Stimulated activated CD8-positive, alpha-beta memory T cell treated with anti-CD3 and anti-CD28 coated beads, Interleukin-4, amount 100 ng/mL, for 4 hours (primary cell): ENCODE measurements at places on chromosomes 2 and 18.

- no peak for DNase-seq
These were observed 270.8 kb downstream of the ZEB2 start for GRCh38 chr2:144249035-144249637.

DNA sequence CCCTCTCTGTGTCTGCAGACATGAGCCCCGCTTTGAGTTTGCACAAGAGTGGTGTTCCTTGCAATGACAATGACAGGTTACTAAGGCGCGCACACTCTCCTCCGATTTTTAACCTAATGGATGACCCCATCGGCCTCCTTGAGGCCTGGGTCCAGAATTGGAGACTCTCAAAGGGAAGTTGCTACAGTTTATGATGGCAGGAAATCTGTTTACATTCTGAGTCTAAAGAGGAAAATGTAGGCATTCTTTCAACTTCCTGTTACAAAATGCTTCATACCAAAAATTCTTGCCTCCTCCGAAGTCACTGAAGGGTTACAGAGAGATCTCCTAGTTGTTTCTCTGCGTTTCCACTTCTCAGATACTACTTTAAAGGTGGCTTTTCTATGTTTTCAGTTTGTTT is 225.3 kb upstream of the AGAP1 start:
- DNase-seq, result no peak

DNA sequence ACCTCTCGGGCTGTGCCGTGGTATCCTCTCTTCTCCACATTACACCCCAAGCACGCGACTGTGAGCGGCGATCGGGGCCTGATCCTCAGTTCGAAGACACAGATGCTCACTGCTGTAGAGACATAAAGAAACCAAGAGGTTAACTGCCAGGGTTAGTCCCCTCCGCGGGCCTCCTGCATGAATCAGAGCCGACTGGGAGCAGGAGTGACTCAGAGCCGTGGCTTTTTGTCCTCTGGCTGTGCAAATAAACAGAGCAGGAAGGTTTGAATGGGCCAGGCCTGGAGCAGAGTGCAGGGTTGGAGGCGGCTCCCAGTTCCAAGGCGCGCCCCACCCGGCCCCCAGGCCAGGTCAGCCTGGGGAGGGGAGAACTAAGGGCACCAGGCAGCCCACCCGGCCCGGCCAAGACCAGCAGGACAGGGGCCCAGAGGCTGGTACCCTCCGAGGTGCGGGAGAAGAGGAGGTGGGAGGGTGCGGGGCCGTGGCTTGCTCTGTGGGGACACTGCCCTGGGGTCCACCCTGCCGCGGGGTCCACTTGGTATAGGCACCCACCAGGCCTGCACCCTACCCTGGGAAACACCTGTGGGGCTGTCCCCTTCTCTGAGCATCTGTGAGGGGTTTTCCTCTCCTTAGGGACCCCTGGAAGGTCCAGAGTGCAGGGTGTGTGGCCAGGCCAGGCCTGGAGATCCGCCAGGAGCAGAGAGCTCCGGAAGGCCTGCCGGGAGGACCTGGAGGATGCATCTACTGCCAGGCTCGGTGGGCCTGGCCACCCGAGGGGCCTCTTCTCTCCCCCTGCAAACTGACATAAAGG is 16.5 kb downstream of the TWIST2 start:
- no peak for DNase-seq

DNA sequence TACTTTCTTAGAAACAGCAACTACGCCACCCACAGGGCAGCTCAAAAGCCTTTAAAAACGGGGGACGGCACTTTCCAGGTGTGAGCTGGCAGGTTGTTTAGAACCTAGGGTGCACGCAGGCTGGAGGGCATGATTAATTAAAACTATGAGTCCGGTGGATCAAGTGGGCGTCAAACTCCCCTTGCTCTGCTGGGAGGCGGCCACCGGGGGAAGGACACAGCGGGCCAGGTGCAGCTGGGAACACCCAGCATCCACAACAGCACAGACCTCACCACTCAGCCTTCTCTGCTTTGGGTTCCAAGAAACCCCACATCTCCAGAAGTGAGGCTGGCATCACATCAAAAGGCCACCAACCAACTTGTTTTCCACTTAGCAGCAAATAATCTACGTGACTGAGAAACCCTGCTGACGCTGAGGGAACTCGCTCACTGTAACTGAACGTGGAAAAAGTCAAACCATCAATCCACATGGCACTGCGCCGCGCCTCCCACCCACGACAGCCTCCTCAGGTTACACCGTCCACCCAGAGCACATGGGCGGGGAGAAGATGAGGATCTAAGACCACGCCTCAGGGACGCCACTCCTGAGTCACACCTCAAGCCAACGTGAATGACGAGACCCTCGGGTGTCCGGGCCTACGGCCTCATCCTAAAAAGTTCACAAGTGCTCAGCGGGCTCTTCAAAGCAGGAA is 118.2 kb downstream of the ZNF516 start:
- no peak for DNase-seq

- no peak for DNase-seq
These were observed 3.2 kb upstream of the CYP26B1 start for GRCh38 chr2:72150861-72151356.

- no peak for DNase-seq
These were observed 27.9 kb downstream of the MARCO start for GRCh38 chr2:118969734-118970395.

DNA sequence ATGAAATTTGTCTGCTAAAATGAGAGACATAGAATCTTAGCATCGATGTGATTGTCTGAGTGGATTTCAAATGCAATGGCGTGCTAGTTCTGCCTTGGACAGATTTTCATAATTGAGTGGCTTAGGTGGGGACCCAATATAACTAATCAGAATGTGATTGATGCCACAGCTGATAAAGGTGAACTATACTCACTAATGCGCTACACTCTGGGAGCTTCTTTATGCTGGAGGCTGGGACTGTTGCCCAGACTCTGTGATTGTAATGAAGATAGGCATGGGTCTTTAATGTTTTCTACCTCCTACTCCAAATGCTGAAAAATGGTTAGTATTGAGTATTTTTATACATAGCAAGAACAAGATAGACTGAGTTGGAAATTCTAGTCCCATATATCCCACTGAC is 339.5 kb upstream of the SLC39A10 start:
- no peak for DNase-seq

DNA sequence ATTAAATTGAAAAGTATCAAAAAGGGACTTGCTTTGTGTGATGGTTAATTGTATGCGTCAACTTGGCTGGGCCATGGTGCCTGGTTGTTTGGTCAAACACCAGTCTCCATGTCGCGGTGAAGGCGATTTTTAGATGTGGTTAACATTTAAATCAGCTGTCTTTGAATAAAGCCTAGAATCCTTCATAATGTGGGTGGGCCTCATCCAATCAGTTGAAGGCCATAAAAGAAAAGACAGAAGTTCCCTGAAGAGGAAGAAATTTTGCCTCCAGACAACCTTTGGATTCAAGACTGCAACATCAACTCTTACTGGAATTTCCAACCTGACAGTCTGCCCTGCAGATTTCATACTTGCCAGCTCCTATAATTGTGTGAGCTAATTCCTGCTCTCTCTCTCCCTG is 160.5 kb downstream of the SH3BP4 start:
- no peak for DNase-seq

DNA sequence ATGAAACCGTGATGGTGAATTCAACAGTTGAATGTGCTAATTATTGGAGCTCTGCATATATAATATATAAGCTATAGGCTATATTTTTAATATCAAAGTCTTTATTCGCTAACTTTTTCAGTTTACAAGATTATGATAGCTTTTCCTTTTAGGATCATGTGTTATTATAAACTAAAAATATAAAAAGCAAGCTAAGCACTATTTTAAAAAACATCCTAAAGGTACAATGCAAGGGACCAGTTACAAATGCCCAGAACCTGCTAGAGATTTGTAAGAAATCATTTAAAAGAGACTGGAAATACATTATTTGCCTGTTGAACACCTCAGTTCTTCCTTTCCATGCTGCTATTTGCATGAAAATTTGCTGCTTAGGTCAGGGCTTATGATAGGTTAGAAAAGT is 43.4 kb upstream of the EHBP1 start:
- DNase-seq, result no peak

- DNase-seq, result no peak
These were observed 617 bp upstream of the ALPG start for GRCh38 chr2:232405943-232406510.

DNA sequence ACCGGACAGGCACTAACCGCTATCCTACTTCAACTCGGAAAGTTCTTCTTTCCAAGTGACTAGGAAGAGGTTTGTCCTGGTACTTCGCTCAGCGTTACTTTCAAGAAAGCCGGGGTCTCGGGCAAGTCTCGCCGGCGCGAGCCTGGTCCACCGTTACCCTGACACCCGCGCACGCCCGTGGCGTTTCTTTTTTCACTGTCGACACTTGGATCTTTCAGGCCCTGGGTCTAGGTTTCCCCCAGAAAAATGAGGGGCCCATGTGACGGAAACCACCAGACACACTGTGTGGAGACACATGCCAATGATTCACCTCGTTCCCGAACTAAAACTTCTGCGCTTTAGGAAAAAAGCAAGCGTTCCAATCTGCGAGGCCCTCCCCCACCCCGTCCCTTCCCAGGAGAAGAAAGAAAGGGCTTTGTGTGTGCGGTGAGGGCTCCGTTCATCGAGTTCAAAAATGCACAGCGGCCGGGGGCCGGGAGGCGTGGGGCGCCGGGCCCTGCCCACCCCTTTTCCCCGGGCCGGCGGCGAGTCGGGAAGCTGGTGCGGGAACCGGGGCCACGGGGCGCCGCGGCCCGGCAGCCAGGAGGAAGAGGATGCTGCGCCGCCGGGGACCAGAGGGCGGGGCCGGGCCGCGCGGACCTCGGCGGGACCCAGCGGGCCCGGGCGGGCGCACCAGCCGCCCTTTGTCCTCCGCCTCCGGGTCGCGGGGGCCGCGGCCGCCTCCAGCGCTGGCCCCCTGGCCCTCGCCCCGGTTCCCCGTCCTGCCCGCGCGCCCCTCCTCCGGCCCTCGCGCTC is 2.6 kb downstream of the ZNF521 start:
- no peak for DNase-seq

- peak; percentile 26 for DNase-seq
These were observed 308.9 kb downstream of the PDE11A start for GRCh38 chr2:177763531-177764265.

DNA sequence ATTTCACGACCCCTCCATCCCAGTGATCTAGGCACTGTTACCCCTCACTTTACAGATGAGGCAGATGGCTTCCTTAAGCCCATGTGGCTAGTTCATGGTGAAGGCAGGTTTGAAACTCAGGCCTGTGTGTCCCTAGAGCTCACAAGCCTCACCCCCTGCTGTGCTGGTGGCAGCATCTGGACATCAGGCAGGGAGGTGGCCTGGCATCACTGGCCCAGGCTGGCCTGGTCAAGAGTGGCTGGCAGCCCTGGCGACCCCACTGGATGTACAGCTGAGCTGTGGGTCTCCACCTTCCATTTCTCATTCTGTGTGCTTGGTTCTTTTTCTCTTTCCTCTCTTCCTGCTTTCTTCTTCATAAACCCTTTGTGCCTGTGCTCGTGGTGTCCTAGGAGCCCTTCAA is 56.3 kb downstream of the BOLA3 start:
- DNase-seq, result no peak

GRCh38 chr18:12904012-12904516 is 20.0 kb upstream of the PTPN2 start:
- peak; percentile 30 for DNase-seq

GRCh38 chr2:188267776-188268175 is 23.9 kb upstream of the GULP1 start:
- no peak for DNase-seq

- DNase-seq, result no peak
These were observed 5.7 kb downstream of the ANTXR1 start for GRCh38 chr2:69018678-69019095.

GRCh38 chr18:50895350-50896045 is 16.6 kb downstream of the ME2 start:
- no peak for DNase-seq

- DNase-seq, result no peak
These were observed 347.5 kb upstream of the SALL3 start for GRCh38 chr18:78632111-78632541.

GRCh38 chr2:74002505-74003421 is 18.1 kb downstream of the TET3 start:
- no peak for DNase-seq

- no peak for DNase-seq
These were observed 982 bp downstream of the BMP10 start for GRCh38 chr2:68870215-68870614.

- no peak for DNase-seq
These were observed 6.1 kb downstream of the LBH start for GRCh38 chr2:30237239-30237965.

DNA sequence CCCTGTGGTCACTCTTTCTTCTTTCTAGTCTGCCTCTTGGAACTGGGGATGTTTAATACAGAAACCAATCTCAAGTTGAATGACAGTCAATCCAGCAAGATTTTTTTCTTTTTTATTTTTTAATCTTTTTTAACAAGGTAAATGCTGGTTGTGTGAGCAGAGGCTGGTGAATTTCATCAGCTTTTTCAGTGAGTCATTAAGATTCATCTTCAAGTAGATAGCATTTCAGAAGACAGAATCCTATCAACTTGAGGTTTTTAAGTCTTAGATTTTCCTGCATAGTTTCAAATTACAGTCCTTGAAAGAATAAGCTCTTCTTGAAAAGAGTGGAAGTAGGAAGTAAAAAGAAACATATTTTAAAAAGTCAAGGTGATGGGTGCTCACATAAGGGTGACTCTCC is 12.4 kb downstream of the SLC8A1 start:
- DNase-seq, result no peak

DNA sequence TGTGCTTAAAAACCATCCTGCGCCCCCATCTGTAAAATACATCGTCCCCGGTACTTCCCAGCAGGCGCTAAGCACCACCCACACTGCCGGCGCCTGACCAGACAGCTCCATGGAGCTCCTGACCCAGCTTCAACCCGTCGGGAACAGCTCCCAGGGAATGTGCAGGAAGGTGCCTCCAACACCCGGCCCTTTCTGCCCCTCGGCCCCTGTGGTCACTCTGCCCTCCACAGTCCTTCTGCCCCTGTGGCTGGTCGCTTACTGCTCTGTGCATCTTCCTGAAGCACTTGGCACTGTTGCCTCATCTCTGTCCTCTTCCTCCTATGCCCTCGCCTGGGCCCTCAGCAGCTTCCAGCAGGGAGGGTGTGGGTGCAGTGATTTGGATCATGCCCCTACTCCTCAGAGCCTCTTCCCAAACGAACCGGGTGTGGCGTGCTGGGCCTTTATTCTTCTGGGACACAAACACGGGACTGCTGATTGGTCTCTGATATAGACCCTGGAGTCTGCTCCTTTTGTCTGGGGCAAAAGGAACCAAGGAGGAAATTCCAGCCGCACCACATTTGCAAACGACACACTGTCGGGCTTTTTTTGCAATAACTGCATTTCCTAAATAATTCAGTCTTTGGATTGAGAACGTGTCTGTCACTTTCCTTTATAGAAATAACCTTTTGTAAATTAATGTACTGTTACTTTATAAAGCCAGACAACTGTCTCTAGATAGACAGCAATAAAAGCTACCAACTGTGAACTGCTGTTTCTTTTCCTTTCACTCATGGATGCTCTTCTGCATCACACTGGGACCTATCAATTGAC is 65.9 kb downstream of the ADI1 start:
- DNase-seq, result no peak

- DNase-seq, result no peak
These were observed 37.5 kb downstream of the FBXO15 start for GRCh38 chr18:74110149-74110548.
